ENCODE measurements at places on chromosomes 4 and X. TPM values are rescaled to one million over a fixed set of nuclear protein-coding genes. Genes with fewer than 3 reads are reported as not detected.

DNA sequence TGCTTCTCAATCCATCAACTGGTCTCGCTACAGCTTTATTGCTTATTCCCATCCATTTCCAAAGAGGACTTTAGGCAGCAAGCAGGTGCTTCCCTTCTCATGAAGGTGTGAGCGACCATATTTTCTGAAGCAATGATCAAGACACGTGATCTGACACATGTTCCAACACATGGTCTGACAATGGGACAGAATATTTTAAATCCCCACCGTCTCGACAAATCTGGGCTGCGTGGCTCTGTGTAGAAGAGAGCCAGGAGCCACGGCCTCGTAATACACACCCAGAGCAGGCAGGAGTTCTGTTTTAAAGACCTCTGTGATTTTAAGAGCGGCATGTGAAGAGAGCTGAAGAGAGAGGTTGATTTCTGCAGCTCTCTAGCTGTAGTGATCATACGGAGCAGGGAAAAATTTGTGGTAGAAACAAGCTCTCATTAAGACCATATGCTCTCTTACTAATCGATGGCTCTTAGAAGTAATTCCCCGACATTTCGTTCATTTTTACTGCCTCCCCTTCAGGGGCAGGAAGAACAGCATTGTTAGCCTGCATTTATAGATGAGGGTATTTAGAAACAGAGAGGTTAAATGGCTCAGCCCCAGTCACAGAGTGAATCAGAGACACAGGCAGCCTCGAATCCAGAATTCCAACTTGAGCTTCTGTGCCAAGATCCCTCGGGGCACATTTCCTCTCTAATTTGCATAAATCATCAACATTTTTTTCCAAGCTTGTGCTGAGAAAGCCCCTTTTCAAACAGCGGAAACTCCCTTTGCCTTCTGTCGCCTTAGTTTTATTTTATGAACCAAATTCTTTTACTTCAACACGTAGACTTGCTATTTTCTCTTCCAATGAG lies 91.0 kb upstream of the BCOR start:
- no peak overlapping the region for H3K27ac ChIP-seq
- peaks cover 2% of the 10 kb centered on the region for H3K27me3 ChIP-seq
- H3K4me1 ChIP-seq, result no peaks in the 10 kb centered on the region
- no peak for DNase-seq
- H3K36me3 ChIP-seq, result peaks cover 3% of the 10 kb centered on the region

DNA sequence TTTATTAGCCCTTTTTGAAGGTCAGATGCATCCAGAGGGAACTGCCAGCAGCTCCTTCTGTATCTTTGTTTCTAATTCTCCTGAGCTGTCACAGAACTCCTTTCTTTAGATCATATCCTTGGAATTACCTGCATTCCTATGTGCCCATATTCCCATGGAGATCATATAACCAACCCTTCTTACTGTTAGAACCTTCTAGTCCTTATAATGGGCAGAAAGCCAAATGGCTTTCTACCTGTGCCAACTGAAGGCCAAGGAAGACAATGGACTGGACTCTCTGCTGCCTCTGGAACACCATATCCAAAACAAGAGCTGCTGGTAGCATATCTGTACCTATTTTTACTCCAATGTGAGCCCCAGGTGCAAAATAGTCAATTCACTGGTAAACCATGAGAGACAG lies 60.7 kb downstream of the TBC1D9 start:
- DNase-seq, result no peak
- no peaks in the 10 kb centered on the region for H3K36me3 ChIP-seq
- H3K4me1 ChIP-seq, result no peaks in the 10 kb centered on the region
- H3K4me3 ChIP-seq, result no peak overlapping the region
- peaks cover 12% of the 10 kb centered on the region for H3K27me3 ChIP-seq

DNA sequence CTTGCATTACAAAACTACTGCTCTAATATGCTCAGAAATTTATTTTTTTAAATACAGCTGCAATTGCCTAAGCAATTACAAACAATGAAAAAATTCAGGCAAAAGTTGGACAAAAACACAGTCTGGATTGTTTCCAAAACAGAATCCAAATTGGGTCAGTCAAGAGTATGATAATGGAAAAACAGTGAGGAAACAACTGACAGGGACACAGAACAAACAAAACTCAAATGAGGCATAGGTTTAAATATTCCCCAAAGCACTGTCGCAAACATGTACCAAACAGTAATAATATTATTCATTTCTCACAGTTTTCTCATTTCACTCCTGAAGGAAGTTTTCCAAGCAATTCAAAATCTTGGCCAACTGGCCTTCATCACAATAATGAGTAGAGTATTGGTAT lies 386.6 kb downstream of the CENPC start:
- H3K27ac ChIP-seq, result no peak overlapping the region
- DNase-seq, result no peak
- H3K27me3 ChIP-seq, result no peaks in the 10 kb centered on the region
- H3K4me3 ChIP-seq, result no peak overlapping the region

GRCh38 chr4:125353131-125353530 lies 38.4 kb downstream of the FAT4 start:
- no peaks in the 10 kb centered on the region for H3K4me1 ChIP-seq
- no peak overlapping the region for H3K27ac ChIP-seq
- DNase-seq, result no peak
- no peak overlapping the region for H3K4me3 ChIP-seq
- no peaks in the 10 kb centered on the region for H3K36me3 ChIP-seq
- no peaks in the 10 kb centered on the region for H3K27me3 ChIP-seq

DNA sequence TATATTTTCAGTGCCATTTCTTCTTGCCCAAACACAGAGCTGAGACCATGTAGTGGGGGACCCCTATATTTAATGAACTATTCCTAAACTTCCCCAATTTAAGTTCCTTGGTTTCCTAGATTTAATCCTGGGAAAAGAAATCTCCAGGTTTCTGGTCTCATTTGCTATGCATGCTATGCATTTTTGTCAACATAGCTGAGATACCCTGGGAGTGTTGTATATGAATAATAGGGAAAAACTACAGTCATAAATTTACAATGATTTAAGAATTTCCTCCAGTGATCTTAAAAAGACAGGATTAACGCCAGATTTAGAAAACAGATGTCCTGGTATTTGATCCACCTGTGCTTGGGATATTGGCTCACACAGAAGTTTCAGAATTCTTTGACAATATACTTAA lies 136.8 kb upstream of the RAPGEF2 start:
- DNase-seq, result no peak
- no peaks in the 10 kb centered on the region for H3K36me3 ChIP-seq
- H3K27ac ChIP-seq, result no peak overlapping the region
- H3K4me1 ChIP-seq, result no peaks in the 10 kb centered on the region
- H3K4me3 ChIP-seq, result no peak overlapping the region

GRCh38 chrX:50771382-50771781 lies 42.6 kb downstream of the SHROOM4 start:
- no peaks in the 10 kb centered on the region for H3K36me3 ChIP-seq
- H3K4me1 ChIP-seq, result no peaks in the 10 kb centered on the region
- no peak for DNase-seq
- H3K27me3 ChIP-seq, result peaks cover 6% of the 10 kb centered on the region
- no peak overlapping the region for H3K4me3 ChIP-seq
- no peak overlapping the region for H3K27ac ChIP-seq

The IKBKG gene
- 41.2 TPM for total RNA-seq

The FRMD7 gene
- not detected for total RNA-seq

The CXXC4 gene
- not detected for total RNA-seq

Measured in activated T-helper 1 cell treated with anti-CD3 and anti-CD28 coated beads, Interleukin-12 subunit alpha, Interleukin-12 subunit beta, Interleukin-2, Interleukin-4 antibody, amounts not matched to agents 30 ng/mL and 10 ng/mL and 1 ng/mL, durations not matched to agents 14 hours and 24 hours and 36 hours (primary cell).